ENCODE measurements at places on chromosomes 16 and 17. TPM values are rescaled to one million over a fixed set of nuclear protein-coding genes. Genes with fewer than 3 reads are reported as not detected.

The KRTAP1-1 gene
- total RNA-seq = not detected

The KLHL10 gene
- total RNA-seq = 0.67 TPM

The KCNAB3 gene
- total RNA-seq = 1.9 TPM

The RHBDL1 gene
- total RNA-seq = 3.5 TPM

The PRR35 gene
- not detected for total RNA-seq

GRCh38 chr16:86963600-86964575, 353.3 kb downstream of the C16orf95 start:
- H3K4me3 ChIP-seq = no peak overlapping the region
- H3K4me1 ChIP-seq = peaks cover 23% of the 10 kb centered on the region
- H3K27ac ChIP-seq = no peak overlapping the region
- no peaks in the 10 kb centered on the region for H3K36me3 ChIP-seq
- peak; percentile 50 for DNase-seq

DNA sequence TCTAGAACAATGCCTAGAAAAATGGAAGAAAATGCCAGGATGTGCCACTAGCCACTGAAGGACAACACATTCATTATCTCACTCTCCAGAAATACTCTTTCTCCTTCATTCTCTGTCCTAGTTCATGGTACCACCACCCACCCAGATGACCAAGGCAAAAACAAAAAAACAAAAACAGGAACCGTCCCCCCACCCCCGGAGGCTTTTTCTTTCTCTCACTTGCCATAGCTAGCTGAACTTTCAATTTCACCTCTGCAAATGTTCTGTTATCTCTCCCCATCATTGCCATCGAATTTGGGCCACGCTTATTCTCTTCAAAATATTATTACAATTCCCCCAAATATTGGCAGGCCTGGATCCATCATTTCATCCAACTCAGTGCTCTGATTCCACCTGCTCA, 49.0 kb downstream of the SOX9 start:
- no peak overlapping the region for H3K4me3 ChIP-seq
- peaks cover 2% of the 10 kb centered on the region for H3K27me3 ChIP-seq
- no peak overlapping the region for H3K27ac ChIP-seq
- peaks cover 10% of the 10 kb centered on the region for H3K4me1 ChIP-seq

- no peak overlapping the region for H3K27ac ChIP-seq
- peaks cover 51% of the 10 kb centered on the region for H3K4me1 ChIP-seq
- no peaks in the 10 kb centered on the region for H3K27me3 ChIP-seq
- no peaks in the 10 kb centered on the region for H3K36me3 ChIP-seq
- H3K4me3 ChIP-seq = no peak overlapping the region
These were observed 278.9 kb downstream of the SEC14L1 start for GRCh38 chr17:77419547-77420094.

- DNase-seq = no peak
- H3K27me3 ChIP-seq = no peaks in the 10 kb centered on the region
- no peak overlapping the region for H3K27ac ChIP-seq
- H3K4me1 ChIP-seq = peaks cover 7% of the 10 kb centered on the region
These were observed 289.0 kb upstream of the AXIN2 start for GRCh38 chr17:65850486-65850885.

- no peak for DNase-seq
- peaks cover 11% of the 10 kb centered on the region for H3K27me3 ChIP-seq
- no peak overlapping the region for H3K27ac ChIP-seq
- H3K4me1 ChIP-seq = peaks cover 5% of the 10 kb centered on the region
- H3K4me3 ChIP-seq = no peak overlapping the region
These were observed 465 bp upstream of the PRSS22 start for GRCh38 chr16:2858245-2859025.

DNA sequence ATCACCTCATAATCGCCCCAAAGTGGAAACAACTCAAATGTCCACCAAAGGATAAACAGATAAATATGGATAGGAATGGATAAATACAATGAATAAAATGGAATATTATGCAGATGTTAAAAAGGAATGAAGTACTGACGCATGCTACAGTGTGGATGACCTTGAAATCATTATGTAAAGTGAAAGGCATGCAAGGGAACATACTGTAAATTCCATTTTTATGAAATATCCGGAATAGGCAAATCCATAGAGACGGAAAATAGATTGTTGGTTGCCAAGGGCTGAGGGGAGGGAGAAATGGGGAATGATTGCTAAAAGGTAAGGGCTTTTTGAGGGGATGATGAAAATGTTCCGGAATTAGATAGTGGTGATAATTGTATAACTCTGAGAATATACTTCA, 36.0 kb downstream of the STAT5B start:
- H3K27me3 ChIP-seq = no peaks in the 10 kb centered on the region
- no peaks in the 10 kb centered on the region for H3K36me3 ChIP-seq
- H3K4me3 ChIP-seq = no peak overlapping the region
- H3K4me1 ChIP-seq = peaks cover 16% of the 10 kb centered on the region
- DNase-seq = no peak

DNA sequence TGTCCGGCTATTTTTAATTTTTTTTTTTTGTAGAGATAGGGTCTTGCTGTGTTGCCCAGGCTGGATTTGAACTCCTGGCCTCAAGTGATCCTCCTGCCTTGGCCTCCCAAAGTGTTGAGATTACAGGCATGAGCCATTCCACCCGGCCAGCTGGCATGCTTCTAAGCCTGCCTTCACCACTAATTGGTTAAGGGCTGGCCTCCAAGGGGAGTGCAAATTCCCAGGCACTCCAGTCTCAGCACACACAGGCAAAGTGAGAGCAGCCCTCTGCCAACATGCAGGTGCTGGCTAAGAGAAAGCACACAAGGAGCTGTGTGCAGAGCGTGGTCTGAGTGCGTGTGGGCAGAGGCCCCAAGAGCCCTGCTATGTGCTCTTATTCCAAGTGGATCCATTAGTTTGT, 149.8 kb upstream of the HS3ST2 start:
- no peaks in the 10 kb centered on the region for H3K36me3 ChIP-seq
- H3K27me3 ChIP-seq = peaks cover 4% of the 10 kb centered on the region
- H3K4me1 ChIP-seq = no peaks in the 10 kb centered on the region
- no peak for DNase-seq
- no peak overlapping the region for H3K27ac ChIP-seq
- no peak overlapping the region for H3K4me3 ChIP-seq

GRCh38 chr16:85650135-85650843, 37.2 kb downstream of the GSE1 start:
- no peak overlapping the region for H3K4me3 ChIP-seq
- H3K36me3 ChIP-seq = no peaks in the 10 kb centered on the region
- DNase-seq = no peak
- H3K27ac ChIP-seq = no peak overlapping the region
- H3K4me1 ChIP-seq = peaks cover 11% of the 10 kb centered on the region

- H3K36me3 ChIP-seq = no peaks in the 10 kb centered on the region
- no peaks in the 10 kb centered on the region for H3K4me1 ChIP-seq
- peaks cover 36% of the 10 kb centered on the region for H3K27me3 ChIP-seq
- H3K27ac ChIP-seq = no peak overlapping the region
- peak; percentile 77 for DNase-seq
These were observed 24.1 kb upstream of the WFDC1 start for GRCh38 chr16:84270531-84270930.

GRCh38 chr17:48498164-48498850, 32.5 kb downstream of the HOXB1 start:
- no peaks in the 10 kb centered on the region for H3K4me1 ChIP-seq
- H3K27ac ChIP-seq = no peak overlapping the region
- DNase-seq = no peak
- H3K4me3 ChIP-seq = no peak overlapping the region
- peaks cover 67% of the 10 kb centered on the region for H3K27me3 ChIP-seq

DNA sequence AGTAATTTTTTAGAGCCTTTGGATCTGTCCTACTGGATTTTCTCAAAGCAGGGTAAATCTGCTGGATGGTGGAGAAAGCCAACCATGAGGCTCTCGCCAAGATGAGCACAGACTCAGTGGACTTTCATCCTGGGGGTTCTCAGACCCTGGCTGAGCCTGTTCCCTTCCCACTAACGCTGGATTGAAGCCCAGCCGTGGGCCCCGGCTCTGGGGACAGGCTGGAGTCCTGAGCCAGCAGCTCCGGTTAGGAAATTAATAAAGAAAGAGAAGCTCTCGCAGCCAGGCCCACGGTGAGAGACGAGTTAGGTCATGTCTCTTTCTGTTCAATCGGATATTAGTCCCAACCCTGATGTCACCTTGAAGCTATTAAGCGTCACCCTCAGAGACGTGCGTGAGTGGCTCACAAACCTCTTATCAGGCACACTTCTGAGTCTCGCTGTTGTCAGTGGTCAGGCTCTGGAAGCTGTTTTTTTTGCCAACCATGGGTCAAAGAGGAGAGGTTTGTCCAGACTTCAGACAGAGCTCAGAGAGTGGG, 27.1 kb downstream of the MEOX1 start:
- DNase-seq = no peak
- no peak overlapping the region for H3K4me3 ChIP-seq
- H3K27me3 ChIP-seq = peaks cover 6% of the 10 kb centered on the region
- H3K27ac ChIP-seq = no peak overlapping the region

Measured in chondrocyte (in vitro differentiated cells).